ENCODE measurements at places on chromosomes 6 and 20.

DNA sequence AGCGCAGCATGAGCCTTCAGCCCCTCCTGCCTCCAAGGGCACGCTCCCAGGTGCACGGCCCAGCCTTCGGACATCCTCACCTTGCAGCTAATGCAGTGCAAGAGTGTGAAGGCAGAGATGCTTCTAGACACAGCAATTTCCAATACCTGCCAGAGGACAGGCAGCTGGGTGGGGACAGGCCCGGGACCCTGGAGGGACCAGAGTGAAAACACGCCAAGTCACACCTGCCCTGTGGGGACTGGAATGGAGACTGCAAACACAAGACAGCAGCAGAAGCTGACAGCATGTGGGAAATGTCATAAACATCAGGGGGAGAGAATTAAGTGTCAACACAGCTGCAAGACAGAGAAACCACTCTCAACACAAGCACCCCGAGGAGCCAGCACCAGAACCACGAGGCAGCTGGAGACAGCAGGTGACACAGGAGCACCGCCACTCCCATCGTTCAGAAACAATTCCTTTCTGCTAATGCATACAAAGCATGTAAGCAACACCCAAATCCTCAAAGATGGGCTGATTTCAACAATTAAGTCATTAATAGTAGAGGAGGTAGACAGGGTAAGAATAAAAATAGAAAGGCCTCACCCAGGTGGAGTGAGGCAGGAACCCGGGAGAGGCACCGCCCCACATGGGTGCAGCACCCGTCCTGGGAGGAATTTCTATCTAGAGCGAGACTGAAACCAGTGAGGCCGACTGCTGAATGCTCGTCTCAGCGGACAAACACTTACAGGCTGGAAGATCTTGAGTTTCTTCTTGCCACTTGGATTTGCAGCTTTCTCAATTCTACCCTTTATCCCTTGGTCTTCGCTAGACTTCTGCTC, 17.1 kb downstream of the DIDO1 start:
- DNase-seq, result no peak

DNA sequence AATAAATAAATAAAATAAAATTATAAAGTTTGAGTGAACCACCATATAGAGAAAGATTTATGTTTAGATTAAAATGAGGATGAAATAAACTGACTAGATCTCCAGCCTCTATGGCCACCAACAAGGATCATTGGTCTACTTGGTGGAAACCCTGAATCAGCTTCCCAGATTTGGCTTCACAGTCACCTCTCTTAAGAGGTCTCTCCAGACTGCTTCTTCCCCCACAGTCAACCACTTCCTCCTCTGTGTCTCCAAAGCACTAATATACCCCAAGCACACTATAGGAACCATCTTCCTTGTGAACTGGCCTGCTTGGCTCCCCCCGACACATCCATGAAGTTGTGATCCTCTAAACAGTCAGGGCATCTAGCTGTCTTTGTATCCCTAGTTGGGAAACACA, 529.6 kb upstream of the RNF217 start:
- DNase-seq, result no peak

- no peak for DNase-seq
Measured at GRCh38 chr6:27694547-27694874, 217.7 kb downstream of the OR2B2 start.

- DNase-seq, result no peak
Measured at GRCh38 chr6:167679122-167679736, 147.5 kb upstream of the AFDN start.

DNA sequence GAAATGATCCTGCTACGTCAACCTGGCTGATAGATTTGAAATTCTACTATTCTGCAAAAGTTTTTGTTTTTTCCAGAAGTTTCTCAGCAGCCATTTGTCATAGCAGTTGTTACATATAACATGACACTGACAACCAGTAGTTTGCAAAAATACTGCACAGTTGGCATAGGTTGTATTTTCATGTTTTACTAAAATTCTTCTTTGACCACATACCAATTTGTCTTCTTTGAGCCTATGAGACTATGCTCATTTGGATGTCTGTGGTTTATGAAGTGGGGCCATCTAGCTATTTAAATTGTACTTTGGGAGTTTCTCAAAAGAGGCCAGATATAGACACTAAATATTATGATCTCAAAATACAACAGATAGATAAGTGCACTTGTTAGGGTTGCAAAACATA, 104.9 kb upstream of the PREP start:
- no peak for DNase-seq

DNA sequence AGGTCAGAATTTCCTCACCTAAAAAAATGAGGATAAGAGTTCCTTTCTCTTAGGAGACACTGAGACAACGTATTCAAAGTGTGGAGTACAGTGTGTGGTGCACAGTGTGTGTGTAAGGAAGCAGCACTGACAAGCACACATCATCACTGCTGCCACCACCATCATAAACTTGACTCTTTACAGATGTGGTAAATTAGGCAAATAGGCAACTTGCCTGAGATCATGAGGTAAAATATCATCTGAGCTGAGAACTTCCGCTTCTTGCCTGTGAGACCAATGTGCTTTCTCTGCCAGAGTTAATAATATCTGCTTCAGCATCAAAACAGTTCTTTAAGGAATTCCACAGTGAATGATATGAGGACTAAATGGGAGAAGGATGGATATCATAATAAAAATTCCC, 52.7 kb downstream of the LYRM4 start:
- no peak for DNase-seq

DNA sequence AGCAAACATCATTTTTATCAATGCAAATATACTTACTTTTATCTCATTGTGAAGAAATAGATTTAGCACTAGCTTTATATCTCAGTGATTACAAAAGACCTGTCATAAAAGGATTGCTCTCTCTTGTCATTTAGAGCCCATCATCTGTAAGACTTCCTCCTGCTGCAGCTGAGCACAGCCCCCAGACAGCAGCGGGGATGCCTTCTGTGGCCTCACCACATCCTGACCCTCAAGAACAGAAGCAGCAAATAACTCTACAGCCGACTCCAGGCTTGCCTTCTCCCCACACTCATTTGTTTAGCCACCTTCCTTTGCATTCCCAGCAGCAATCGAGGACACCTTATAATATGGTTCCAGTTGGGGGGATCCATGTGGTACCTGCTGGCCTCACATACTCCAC, 127.0 kb upstream of the EDN1 start:
- DNase-seq, result no peak

DNA sequence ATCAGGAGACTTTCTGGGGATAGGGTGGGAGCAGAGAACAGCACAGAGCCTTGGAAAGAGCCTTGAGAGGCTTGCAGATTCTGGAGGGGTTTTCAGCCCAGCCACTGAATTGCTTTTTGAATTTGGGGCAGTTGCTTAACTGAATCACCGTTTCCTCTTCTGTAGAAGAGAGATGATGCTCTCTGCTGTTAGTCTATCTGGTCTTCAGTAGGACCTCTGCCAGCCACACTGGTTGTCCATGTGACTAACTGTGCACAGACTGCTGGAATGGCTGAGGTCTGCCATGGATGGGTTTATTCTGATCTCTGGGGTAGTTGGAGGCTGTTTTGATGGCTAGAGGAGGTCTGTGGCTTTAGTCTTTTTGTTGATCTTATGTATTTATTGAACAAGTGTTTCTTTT, 21.4 kb upstream of the PRDM1 start:
- DNase-seq, result no peak

DNA sequence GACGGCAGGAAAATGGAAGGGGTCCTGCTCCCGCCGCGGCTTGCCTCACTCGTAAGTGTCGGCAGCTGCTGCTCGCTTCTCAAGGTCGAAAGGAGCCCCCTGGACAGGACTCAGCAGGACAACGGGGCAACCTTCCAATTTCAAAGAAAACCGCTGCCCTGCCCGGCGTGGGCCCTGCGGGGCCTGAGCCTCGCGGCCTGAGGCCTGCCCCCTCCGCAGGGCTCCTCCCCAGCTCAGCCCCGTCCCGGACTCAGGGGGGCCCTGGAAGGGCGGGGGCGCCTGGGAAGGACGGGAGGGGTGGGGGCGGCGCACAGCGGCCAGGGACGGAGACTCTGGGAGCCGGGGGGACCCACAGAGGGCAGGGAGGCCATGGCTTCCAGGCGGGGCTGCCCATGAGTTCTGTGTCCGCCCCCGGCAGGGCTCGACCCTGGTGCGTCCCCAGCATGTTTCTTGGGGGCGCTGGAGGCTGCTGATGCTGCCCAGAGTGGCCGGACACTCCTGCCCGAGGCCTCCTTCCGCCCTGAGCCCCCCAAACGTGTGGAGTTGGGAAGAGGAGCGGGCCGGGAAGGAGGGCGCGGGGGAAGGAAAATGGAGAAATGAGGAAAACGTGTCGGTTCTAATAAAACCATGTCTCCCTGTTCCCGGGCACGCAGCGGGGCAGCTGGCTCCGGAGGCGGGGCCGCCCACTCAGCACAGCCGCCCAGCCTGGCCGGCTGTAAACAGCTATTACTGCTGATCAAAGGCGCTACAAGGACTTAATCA, 114.6 kb downstream of the DLL1 start:
- DNase-seq, result no peak

DNA sequence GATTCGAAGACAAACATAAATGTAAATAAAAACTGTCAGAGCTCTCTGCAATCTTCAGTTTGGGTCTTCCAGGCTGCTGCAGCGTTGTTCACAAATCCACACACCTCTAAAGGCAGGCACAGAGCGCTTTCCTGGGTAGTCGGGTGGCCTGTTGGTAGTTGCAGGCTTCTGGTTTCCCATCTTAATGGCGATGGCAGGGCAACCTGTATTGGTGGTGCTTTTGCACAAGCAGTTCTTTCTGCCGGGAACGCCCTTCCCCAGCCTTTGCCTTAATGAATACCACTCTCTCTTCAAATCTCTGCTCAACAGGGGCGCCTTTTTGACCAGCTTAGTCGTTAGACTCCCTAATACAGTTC, 723 bp upstream of the IFT52 start:
- no peak for DNase-seq

- DNase-seq, result no peak
Measured at GRCh38 chr20:3801299-3801698, 5.2 kb downstream of the CDC25B start.

DNA sequence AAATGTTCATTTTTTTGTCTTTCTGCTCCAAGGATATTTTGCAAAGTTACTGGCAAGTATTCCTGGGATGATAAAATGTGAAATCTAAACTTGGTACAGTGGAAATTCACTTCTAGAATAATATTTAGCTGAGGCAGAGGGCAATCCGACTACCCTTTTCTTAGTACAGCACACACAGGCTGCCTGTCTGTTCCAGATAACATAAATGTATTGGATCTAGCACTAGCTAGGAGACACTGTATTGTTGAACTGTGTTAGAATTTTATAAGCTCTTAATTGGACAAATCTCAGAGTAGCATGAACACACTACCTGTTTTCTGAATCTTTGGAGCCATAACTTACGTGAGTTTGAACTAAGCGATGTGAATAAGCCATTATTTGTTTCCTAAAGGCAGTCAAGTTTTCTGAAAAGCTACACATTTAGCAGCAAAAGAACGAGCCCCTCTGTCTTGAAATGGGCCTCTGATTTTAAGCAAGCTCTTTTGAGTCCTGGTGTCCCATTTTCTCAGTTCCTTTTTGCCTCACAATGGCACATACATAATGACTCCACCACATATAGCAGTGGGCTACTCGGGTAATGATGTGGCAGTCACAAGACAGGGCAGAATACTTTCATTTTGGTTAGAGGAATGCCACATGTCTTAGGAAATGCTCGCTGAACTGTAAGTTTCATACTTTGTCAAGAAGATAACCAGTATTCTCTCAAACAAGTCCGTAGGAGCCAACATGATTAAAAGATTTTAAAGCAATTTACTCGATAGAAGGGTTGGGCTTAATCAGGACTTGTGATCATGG, 116.5 kb upstream of the ESR1 start:
- no peak for DNase-seq

DNA sequence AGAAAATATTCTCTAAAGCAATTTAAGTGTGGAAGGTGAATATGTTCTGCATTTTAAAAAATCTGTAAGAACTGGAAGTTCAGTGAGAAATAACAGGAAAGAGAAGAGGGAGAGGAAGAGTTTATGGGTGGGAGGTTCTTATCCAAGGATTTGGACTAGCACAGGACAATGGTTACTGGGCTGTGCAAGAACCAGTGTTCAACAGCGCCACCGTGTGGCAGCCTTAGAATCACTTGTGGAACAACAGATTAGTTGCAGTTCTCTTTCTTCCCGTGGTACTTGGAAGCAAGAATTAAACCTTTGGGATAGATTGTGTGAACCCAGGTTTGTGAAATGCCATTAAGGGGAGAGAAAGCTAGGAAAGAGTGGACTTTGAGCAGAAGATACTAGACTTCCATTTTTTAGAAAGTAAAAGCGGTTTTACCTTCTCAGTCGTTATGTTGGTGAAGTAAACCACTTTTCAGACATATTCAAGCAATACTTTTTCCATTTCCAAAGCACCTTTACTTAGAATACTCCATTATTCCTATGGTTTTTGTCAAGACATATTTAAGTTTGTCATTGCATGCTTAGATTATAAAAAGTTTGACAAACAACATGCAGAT, 436.7 kb downstream of the RNF144B start:
- no peak for DNase-seq

DNA sequence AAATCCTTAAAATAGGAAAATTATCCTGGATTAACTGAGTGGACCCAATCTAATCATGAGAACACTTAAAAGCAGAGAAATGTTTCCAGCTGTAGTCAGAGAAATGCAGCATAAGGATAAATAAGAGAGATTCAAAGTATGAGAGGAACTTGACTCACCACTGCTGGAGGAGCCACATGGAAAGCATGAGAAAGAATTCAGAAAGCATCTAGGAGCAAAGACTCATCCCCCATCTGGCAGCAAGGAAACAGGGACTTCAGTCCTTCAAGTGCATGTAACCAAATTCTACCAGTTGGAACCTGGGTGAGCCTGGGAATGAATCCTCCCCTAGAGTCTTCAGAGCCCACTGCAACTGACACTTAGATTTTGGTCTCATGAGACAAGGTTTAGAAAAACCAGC, 33.7 kb downstream of the RNF146 start:
- DNase-seq, result peak; percentile 73

GRCh38 chr6:106743612-106744011, 114.2 kb downstream of the QRSL1 start:
- DNase-seq, result no peak

DNA sequence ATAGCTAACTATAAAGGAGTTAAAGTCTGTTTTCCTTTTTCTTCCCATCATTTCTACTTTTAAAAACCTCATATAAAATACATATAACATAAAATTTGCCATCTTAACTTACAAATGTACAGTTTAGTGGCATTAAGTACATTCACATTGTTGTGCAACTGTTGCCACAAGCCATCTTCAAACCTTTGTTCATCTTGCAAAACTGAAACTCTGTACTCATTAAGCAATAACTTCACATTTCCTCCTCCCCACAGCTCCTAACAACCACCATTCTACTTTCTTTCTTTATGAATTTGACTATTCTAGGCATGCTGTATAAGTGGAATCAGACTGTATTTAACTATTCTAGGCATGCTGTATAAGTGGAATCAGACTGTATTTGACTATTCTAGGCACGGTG, 4.5 kb downstream of the CCDC170 start:
- DNase-seq, result no peak
